ENCODE measurements at places on chromosomes 12 and 14.

DNA sequence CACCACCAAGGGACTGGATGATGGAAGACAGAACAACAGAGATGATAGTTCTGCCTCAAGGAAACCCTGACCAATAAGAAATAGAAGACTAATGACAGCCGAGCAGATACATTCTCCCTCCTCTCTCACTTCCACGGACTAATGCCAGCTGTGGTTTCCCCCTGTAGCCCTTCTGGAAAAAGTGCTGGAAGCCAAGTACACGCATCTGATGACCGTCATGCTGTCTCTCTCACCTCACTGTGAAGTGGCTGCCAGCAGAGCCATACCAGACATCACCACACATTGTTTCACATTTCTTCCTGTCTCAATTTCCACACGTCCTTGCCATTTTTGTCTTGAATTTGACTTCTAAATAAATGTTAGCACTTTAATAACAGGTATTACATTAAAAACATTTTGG is 2.9 kb downstream of the TAS2R43 start:
- no peak for DNase-seq

GRCh38 chr12:223841-224240 is 9.9 kb upstream of the SLC6A12 start:
- no peak for DNase-seq

DNA sequence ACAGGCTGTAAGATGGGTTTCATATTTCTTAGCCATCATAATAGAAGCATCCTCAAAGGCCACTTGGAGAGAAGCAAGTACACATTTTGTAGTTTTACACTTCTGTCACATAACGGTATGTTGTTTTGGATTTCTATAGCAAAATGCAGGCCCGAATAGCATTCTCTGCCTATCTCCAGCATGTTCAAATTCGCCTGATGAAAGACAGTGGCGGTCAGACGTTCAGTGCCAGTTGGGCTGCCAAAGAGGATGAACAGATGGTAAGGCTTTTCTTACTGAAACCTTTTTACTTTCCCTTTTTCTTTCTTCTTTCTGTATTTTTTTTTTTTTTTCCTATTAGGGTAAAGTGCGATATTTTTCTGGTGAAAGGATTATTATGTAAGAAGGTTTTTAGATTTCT is 110.5 kb downstream of the TTLL5 start:
- DNase-seq: no peak

GRCh38 chr12:46664761-46665287 is 161.0 kb downstream of the SLC38A4 start:
- DNase-seq: peak; percentile 83

- DNase-seq: no peak
Measured at GRCh38 chr14:45144658-45145057, 8.9 kb downstream of the FANCM start.

DNA sequence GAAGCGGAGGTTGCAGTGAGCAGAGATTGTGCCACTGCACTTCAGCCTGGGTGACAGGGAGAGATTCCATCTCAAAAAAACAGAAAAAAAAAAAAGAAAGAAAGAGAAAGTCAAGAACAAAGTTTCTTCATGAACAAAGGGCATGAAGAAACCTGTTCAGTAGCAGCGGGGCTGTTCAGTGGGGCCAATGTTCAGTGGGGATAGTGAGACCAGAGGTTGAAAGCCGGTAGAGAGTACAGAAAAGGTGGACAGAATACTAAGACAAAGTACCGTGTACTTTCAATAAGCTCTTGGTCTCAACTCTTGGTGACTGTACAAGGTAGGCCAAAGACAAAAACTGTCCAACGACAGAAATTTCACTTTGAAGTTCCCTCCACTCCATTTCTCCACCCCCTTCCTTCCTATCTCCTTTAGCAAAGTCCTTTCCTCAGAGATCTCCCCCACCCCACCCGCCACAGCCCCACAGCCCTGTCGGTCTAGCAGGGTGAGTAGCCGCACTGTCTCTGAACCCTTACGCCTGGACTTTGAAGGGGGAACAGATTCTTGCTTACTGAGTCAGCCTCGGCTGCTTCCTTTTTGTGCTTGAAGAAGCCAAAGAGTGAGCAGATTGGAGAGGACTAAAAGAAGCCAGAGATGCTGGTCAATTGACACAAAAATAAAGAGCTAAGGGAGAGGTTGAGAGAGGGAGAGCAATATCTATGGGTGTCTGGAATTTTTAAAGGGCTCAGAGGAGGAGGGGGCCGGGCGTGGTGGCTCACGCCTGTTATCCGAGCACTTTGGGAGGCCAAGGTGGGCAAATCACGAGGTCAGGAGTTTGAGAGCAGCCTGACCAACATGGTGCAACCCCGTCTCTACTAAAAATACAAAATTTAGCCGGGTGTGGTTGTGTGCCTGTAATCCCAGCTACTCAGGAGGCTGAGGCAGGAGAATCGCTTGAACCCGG is 44.2 kb upstream of the FOS start:
- peak; percentile 73 for DNase-seq

GRCh38 chr14:53037016-53037415 is 86.2 kb upstream of the FERMT2 start:
- no peak for DNase-seq

DNA sequence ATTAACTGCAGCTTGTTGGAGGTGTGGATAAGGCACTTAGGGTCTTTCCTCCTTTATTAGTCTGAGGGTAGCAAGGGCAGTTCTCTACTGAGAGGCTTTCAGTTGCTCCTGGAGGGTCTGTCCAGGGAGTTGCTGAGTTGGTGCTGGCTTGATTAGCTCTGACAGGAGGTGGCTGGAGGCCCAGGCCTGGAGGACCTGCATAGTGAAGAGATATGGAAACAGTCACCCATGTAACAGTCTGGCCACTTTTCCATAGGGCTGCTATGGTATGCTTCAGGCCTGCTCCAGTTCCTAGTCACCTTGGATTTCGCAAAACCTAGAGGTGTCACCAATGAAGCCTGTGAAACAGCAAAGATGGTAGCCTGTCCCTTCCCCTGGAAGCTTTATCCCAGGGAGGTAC is 143.3 kb upstream of the SLC38A2 start:
- no peak for DNase-seq

DNA sequence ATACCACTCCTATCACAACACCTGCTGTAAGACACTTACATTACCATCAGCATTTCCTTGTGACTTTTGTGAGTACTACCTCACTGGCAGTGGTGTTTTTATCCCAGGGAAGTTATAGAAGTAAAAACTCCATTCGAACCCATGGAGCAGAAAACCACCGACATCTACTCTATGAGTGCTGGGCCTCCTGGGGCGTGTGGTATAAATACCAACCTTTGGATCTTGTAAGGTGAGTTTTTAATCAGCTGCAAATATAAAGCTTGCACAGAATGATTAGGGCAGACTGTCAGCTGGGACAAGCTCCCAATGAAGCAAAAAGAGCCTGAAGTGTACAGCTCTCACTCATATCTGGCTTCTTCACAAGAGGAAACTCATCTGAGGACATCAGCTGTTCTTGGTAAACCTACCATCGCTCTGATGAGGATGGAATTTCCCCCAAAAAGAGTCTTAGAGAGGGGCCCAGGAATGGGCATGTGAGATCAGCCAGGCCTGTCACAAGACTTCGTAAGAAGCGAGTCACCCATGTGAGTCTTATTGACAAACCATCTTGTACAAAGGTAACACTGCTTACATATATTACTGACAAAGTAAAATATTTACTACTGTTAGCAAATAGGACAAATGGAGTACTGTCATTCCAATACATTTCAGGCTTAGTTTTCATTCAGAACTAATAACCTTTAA is 170.0 kb downstream of the SLC5A8 start:
- DNase-seq: no peak

GRCh38 chr14:76810953-76811400 is 1.7 kb downstream of the ANGEL1 start:
- DNase-seq: peak; percentile 82

- DNase-seq: no peak
Measured at GRCh38 chr12:31737345-31737744, 8.5 kb upstream of the AMN1 start.

GRCh38 chr12:9646794-9647781 is 22.4 kb upstream of the CLEC2D start:
- peak; percentile 25 for DNase-seq

Measured in adipocyte (in vitro differentiated cells).